ENCODE measurements at places on chromosomes 12 and 14.

DNA sequence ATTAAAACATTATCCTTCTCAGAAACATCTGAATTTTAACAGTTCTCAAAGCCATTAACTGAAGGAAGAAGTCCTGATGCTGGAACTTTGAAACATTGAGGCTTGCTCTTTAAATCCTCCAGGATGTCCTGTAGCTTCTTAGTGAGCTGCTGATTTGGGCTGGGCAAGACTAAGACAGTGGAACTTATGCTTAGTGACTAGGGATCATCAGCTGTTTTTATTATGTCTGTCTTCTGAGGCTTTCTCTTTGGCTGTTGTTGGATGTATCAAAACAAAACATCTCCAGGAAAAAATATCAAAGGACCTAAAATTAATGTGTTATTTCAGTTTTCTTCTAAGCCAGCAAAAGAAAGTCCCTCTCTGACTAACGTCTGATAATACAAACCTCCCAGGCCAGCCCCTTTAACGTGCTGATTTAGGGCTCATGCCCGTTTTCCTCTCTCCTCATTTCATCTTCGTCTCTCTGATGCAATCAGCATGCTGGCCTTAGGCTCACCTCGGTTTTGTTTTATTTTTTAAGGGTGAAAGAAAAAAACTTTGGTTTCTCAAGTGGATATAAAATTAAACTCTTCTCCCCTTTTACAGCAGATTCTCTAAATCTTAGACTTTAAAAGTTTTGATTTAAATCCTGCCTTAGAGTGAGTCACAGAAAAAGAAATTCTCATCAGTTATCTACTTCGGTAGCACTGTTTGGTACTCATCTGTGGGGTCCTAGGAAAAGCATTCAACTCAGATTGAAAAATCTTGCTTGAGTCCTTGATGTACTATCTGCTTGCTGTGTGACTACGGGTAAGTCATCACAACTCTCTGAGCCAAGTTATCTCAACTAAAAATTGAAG lies 106.2 kb upstream of the CCDC91 start:
- DNase-seq: no peak

DNA sequence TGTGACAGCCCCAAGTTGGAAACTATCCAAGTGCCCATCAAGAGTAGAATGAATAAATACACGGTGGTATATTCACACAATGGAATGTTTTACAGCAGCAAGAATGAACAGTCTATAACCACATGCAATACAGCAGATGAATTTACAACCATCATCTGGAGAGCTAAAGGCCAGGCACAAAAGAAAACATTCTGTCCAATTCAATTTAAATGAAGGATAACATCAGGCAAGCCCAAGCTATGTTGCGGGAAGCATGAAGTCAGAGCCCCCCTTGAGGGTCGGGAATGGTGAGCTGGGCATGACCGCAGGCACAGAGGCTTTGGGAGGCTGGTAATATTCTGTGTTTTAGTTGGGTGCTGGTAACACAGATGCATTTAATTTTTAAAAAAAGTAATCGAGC lies 76.0 kb downstream of the SYNE3 start:
- DNase-seq: no peak

GRCh38 chr14:104576970-104577332 lies 2.6 kb upstream of the C14orf180 start:
- no peak for DNase-seq

- DNase-seq: no peak
Measured at GRCh38 chr12:4201333-4202100, 72.0 kb upstream of the CCND2 start.

GRCh38 chr14:85040046-85040685 lies 489.8 kb upstream of the FLRT2 start:
- DNase-seq: no peak

- DNase-seq: no peak
Measured at GRCh38 chr14:88798156-88798555, 5.4 kb upstream of the EML5 start.

GRCh38 chr12:80121661-80122060 lies 22.3 kb downstream of the OTOGL start:
- DNase-seq: no peak

DNA sequence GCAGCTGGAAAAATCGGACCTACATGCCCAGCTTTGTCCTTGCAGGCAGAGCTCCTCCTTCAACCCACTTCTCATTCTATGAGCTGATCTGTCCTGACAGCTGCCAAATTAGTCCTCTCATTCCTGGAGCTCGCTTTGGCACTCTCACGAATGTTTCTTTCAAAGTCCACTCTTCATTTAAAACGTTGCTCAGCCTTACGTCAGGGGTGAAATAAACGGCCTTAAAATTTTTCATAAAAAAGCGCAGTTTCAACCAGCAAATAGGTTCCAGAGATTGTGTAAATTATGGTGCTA lies 120.9 kb upstream of the HIF1A start:
- DNase-seq: no peak

DNA sequence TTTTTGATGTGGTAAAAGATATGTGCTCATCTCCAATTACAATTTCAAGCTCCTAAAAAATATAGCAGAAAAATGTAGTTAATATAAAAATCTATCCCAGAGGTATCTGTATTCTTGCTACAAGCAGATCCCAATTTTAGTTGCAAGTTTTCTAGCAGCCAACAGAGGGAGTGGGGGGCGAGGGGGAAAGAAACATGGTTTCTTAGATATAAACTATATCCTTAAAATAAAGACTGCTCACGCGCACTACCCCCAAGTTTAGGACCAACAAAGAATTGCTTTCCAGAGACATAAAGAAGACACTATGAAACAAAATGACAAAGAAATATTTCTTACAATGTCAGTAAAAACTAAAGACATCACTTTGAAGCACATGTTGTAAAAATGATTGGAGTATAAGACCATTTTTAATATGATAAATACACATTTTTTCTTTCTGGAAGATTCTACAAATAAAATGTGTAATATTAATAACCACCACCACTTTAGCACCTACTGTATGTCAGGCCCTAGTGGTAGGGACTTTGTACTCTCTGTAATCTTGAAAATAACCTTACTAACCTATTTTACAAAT lies 5.4 kb downstream of the MAGOHB start:
- DNase-seq: no peak

DNA sequence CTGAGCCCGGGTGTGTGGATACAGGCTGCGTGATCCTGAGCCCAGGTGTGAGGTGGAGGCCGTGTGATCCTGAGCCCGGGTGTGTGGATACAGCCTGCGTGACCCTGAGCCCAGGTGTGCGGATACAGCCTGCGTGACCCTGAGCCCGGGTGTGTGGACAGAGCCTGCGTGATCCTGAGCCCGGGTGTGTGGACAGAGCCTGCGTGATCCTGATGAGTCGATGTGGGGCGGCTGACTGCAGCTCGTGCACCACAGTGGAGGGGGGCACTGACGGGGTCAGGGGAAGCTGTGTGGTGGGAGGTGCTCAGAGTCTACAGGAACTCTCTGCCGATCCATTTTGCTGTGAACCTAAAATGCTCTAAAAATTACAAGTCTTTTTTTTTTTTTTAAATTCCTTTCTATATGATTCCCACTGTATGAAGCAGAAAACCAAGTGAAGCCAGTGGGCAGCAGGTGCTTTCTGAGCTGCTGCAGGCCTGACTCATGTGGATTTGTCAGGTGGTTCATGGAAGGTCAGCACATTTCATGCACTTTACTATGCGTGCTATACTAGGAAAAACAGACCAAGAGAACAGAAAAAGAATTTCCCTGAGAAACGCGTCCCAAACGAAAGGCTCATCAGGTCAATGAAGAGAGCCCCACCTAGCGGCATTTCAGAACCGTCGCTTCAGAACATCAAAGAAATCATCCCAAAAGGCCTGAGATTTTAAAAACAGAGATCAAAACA lies 19.3 kb downstream of the BRF1 start:
- no peak for DNase-seq

- peak; percentile 38 for DNase-seq
Measured at GRCh38 chr14:21382886-21383847, 652 bp downstream of the SUPT16H start.

DNA sequence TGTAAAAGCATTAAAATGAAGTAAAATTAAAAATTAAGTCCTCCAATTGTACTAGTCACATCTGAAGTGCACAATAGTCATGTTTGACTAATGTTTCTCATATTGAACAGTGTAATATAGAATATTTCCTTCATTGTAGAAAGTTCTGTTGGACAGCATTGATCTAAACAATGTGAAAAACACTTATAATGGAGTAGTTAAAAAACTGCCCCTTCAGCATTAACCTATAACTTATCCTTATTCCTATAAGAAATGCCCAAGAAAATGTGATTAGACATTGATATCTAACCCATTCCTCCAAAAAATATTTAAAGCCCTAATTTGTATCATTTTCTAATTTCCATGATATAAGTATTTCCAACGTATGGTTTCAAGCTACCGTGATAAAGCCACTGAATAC lies 210.7 kb downstream of the RASSF9 start:
- DNase-seq: no peak

DNA sequence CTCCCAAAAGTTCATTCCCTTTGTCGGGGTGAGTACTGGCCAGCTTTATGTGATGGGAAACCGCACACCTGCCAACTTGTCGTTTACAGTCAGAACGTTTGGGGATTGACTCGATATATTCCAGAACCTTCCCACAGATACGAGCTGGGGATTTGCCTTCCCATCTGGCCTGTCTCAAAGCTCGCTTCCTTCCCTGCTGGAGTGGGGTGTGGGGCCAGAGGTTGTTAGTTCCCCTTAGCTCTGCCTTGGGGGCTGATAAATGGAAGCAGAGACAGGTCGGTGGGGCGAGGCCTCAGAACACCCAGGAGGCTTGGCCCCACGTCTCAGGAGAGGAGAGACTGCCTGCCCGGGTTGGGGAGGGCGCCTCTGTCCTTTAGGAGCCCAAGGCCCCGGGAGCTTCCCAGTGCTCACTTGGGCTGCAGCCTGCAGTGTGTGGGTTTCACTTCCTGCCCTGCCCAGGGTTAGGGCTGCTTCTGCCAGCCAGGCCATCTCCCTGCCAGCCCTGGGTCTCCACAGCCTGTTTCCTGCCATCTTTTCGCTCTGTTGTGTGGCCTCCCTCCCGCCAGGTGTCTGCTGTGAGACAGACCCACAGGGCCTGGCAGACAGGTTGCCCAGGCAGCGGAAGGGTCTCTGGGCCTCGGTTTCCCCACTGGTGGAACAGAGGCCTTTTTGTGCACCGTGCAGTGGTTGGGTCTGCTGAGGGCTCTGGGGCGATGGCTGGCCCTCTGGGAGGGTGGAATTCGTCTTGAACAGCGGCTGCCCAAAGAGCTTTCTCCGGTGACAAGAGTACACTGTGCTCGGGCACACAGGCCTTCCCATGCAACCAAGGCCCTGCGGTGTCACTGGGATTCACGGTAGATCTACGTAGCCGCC lies 8.1 kb upstream of the TEX22 start:
- DNase-seq: no peak

- DNase-seq: no peak
Measured at GRCh38 chr14:32233260-32233659, 30.2 kb upstream of the RNU6-8 start.

DNA sequence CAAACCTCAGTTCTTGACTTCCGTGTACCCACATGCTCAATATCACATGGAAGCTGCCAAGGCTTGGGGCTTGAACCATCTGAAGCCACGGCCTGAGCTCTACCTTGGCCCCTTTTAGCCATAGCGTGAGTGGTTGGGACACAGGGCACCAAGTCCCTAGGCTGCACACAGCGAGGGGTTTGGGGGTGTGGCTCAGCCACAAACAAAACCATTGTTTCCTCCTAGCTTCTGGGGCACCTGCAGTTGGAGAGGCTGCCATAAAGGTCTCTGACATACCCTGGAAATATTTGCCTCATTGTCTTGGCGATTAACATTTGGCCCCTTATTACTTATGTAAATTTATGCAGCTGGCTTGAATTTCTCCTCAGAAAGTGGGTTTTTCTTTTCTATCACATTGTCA lies 628.6 kb downstream of the NRXN3 start:
- DNase-seq: no peak

GRCh38 chr12:106080041-106080790 lies 58.5 kb downstream of the NUAK1 start:
- no peak for DNase-seq

GRCh38 chr12:6450869-6451347 lies 934 bp upstream of the TAPBPL start:
- no peak for DNase-seq
